ENCODE measurements at places on chromosomes 2 and 18. TPM values are rescaled to one million over a fixed set of nuclear protein-coding genes. Genes with fewer than 3 reads are reported as not detected.

TGFA gene
- 5.3 TPM for polyA plus RNA-seq

BIN1 gene
- 145 TPM for polyA plus RNA-seq

CELF4 gene
- 74.4 TPM for polyA plus RNA-seq

CAVIN2 gene
- polyA plus RNA-seq: 7.8 TPM

REG1A gene
- not detected for polyA plus RNA-seq

IL36A gene
- not detected for polyA plus RNA-seq

ELOA2 gene
- not detected for polyA plus RNA-seq

RNF152 gene
- polyA plus RNA-seq: 0.56 TPM

DUSP19 gene
- polyA plus RNA-seq: 0.95 TPM

FAM228A gene
- 0.34 TPM for polyA plus RNA-seq

PSMA8 gene
- polyA plus RNA-seq: not detected

ITSN2 gene
- 6.1 TPM for polyA plus RNA-seq

INHA gene
- 0.37 TPM for polyA plus RNA-seq

SEH1L gene
- polyA plus RNA-seq: 39.4 TPM

AGXT gene
- 1.1 TPM for polyA plus RNA-seq

LINC00305 gene
- not detected for polyA plus RNA-seq

WDR54 gene
- polyA plus RNA-seq: 95.5 TPM

EFEMP1 gene
- polyA plus RNA-seq: 32.1 TPM

IL1RL2 gene
- 0.14 TPM for polyA plus RNA-seq

IGFBP2 gene
- polyA plus RNA-seq: 233 TPM

ATP8B1 gene
- polyA plus RNA-seq: 1.8 TPM

PDE11A gene
- polyA plus RNA-seq: 0.36 TPM

CLEC4F gene
- polyA plus RNA-seq: not detected

TSGA10 gene
- polyA plus RNA-seq: 4.8 TPM

KCNG2 gene
- 0.20 TPM for polyA plus RNA-seq

Data from brain (organoid and tissue), 16 donors.